G401 (cell line): ENCODE measurements at places on chromosomes 11 and 22. TPM values are rescaled to one million over a fixed set of nuclear protein-coding genes. Genes with fewer than 3 reads are reported as not detected.

DNA sequence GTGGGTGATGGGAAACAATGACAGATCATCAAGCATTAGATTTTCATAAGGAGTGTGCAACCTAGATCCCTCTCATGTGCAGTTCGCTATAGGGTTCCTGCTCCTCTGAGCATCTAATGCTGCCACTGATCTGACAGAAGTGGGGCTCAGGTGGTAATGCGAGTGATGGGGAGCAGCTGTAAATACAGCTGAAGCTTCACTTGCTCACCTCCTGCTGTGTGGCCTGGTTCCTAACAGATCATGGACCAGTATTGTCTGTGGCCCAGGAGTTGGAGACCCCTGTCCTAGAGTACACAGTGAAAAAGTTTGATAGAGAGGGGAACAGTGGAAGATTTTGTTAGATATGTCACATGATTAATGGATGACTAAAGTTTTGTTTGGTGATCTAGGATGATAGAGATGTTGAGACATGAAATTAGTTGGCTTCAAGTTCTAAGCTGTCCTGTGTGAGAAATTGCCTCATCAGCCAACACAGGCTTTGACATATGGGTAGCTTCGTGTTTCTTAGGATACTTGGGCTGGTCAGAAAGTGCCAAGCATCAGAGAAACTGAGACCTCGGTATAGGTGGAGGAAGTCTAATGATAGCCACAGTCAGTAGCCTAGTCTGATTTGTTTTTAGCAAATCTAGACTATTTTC is 47.4 kb downstream of the ARHGEF12 start:
- no peak for DNase-seq

- no peak for DNase-seq
These were observed 20.2 kb downstream of the BPIFC start for GRCh38 chr22:32444068-32444467.

DNA sequence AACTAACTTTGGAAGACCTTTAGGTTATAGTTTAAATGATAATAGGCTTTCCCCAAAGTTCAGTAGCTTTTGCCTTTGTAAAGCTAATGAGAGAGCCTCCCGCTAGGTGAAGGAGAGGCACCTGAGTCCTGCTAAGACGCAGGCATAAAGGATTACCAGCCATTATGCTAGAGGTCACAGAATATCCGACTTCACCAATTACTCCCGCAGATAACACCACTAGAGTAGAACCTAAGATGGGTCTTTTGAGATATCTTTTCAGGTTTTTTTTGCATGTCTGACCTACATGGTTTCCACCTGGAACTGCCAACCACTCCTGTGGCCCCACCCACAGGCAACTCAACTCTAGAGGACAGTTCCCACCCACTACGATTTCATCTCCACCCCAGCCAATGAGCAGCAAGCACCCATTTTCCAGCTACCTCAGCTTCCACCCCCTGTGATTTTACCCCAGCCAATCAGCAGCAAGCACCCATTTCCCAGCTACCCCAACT is 314.3 kb downstream of the BRD1 start:
- DNase-seq = no peak

GRCh38 chr11:77444261-77444660 is 29.6 kb downstream of the PAK1 start:
- DNase-seq = no peak

RIBC2 gene
- 0.49 and 6.6 TPM in 2 replicates for total RNA-seq

QSER1 gene
- total RNA-seq = 10.6 and 16.6 TPM in 2 replicates
